ENCODE measurements at places on chromosomes 1 and 21.

- no peak for DNase-seq
Observed at GRCh38 chr1:17141441-17142197, 22.4 kb upstream of the PADI2 start.

GRCh38 chr1:180194048-180194425 lies 36.0 kb upstream of the LHX4 start:
- DNase-seq: no peak

DNA sequence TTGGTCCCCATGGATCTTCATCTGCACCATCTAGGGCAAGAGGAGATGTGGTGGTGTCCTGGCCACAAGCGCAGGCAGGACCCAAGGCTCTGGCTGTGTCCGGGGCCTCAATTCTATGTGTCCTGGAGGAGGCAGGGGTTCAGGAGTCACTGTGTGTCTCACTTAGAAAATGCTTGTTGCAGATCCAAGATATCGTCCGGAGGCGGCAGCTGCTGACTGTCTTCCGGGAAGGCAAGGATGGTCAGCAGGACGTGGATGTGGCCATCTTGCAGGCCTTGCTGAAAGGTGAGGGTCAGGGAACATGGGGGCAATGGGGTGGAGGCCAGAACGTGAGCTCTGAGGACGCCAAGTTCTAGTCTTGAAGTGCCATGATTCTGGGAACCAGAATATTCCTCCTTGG lies 29.1 kb downstream of the TRPM2 start:
- DNase-seq: no peak

DNA sequence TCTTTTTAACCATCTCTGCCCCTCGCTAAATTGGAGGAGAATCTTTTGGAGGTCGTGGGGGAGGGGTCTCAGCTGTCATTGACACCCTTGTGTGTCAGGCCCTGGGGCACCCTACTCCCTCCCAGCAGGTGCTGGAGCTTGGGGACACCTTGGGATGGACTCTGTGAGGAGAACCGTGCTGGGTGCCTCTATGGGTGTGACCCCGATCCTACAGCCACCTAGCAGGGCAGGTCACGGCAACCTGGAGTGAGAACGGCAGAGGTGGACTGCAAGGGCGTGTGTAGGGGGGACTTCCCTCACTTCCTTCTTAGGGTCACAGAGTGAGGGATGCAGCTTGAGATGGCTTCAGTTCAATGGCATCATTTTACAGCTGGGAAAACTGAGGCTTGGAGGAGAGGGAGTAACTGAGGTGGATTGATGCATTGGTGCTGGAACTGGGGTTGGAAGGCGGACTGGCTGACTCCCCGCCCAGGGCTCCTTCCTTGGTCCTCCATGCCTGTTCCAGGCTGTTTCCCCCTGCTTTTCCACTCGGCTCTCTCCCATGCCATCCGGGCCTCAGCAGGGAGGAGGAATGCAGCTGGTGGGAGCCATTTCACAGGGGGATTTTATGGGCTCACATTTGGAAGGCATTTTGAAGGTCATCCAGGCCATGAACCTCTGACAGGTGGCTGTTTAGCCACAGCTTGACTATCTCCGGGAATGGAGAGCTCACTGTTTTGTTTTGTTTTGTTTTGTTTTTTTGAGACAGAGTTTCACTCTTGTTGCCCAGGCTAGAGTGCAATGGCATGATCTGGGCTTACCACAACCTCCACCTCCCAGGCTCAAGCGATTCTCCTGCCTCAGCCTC lies 18.8 kb upstream of the ARHGEF10L start:
- no peak for DNase-seq

- DNase-seq: no peak
Observed at GRCh38 chr1:11693024-11693590, 1.6 kb downstream of the DRAXIN start.

- no peak for DNase-seq
Observed at GRCh38 chr1:18912550-18912949, 10.2 kb upstream of the ALDH4A1 start.

- DNase-seq: no peak
Observed at GRCh38 chr1:212594640-212595039, 13.9 kb upstream of the ATF3 start.

DNA sequence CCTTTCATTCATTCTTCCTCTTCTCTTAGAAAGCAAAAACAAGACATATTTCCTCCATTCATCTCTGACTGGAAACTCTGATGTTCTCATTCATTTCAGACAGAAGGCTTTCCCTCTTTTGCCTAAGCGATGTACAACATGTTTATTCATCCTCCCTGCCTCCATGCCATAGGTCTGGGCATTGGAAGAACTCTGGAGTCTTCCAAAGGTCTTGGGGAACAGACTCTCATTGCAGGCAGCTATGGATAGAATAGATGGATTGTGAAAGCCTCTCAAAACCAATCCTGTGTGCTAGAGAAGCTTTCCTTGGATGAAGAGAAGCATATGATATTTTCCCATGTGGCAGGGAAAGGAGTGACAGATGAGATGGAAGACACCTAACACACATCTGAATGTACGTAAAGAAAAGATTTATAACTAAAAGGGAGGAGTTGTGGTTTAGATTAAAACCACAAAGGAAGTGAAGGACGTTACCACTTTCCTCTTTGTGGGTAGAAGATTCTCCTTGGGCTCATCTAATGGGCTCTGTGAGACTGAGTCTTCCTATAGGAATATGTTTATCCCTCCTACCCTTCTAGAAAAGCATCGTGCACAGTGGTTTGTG lies 38.7 kb downstream of the BCL9 start:
- DNase-seq: no peak

DNA sequence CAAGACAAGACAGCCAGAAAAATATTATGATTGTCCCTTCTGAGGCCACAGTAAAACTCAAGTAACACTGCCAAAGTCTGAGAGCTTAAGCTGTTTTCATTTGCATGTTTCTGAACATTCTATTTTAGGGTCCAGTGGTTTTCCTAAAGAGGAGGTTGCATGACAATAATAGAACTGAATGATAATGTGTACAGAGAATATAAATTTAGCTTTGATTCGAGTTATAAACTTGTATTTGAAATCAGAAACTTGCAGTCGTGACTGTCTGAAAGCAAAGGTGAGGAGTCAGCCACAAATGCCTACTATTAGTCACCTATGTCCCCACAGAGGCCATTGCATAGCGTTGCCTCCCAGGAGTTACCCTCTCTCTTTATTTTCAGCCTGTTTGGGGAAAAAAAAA lies 363.1 kb upstream of the ADGRL2 start:
- no peak for DNase-seq

- no peak for DNase-seq
Observed at GRCh38 chr1:169885207-169885606, 8.5 kb downstream of the SCYL3 start.

DNA sequence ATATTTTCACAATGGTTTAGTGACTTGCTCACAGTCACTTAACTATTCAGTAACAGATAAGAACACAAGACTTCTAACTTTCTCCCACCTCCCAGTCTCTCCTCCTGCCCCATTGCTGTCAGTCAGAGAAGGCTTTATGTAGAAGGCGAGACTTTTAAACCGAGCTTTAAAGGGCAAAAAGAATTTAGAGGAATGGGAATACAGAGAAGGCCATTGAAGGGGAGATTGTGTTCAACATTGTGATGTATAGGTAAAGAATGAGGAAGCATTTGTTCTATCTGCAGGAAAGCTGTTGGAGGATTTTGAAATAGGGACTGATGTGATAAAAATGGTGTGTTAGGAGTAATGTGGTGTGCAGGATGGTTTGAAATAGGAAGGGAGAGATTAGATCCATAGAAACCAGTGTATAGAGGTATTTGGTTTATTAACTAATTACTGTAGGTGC lies 7.3 kb downstream of the POU2F1 start:
- DNase-seq: no peak

DNA sequence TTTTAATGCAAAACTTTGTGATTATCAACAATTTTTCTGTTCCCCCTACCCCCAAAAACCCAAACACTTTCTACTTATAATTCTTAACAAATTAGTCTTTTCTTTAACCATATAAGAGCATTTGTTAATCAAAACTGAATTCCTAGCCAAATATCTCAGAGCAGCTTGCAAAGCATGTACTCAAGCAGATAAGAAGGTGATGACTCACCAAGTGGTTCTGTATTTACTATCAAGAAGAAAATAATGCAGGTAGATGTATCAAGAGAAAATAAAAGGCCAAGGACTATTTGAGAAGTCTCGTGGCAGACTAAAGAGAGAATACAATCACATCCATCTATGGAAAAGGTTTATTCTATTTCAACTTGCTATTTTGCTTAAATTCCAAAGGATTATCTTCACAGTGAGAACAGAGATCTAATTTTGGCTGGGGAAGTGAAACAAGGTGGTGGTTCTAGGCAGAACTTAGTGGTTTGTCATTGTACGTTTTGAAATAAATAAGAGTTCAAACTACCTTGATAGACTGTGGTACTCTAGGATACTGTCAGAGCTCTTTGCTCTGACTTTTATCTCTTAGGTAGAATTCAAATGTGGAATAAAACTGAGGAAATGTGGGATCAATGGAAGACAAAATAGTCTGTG lies 94.7 kb upstream of the NRIP1 start:
- DNase-seq: no peak

GRCh38 chr1:181386951-181387350 lies 96.4 kb upstream of the CACNA1E start:
- no peak for DNase-seq

GRCh38 chr1:207495801-207496792 lies at the start of gene CR1:
Gene CR1 (plus strand): TSS chr1:207496157. CDS start chr1:207496268, 111 bp downstream.
- DNase-seq: peak; percentile 20

DNA sequence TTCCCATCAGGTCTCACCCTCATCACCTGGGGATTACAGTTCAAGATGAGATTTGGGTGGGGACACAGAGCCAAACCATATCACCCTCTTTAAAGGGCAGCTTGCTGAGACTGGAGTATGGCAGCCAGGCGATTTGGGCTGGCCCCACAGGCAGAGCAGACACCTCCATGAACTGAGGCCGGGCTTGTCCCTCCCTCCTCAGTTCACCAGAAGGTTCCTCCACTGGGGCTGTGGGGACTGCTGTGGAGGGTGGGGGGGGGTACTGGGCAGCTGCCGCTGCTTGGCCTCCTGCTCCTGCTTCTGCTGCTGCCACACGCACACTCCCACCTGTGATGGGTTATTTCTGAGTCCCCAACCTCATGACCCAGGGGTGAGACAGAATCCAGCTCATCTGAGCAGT lies 53.9 kb upstream of the PDE9A start:
- DNase-seq: no peak

- no peak for DNase-seq
Observed at GRCh38 chr1:181669246-181669645, 185.9 kb downstream of the CACNA1E start.

GRCh38 chr21:43688906-43689305 lies 29.5 kb downstream of the RRP1B start:
- DNase-seq: no peak

GRCh38 chr21:42027822-42028765 lies 17.9 kb upstream of the ZBTB21 start:
- DNase-seq: no peak

DNA sequence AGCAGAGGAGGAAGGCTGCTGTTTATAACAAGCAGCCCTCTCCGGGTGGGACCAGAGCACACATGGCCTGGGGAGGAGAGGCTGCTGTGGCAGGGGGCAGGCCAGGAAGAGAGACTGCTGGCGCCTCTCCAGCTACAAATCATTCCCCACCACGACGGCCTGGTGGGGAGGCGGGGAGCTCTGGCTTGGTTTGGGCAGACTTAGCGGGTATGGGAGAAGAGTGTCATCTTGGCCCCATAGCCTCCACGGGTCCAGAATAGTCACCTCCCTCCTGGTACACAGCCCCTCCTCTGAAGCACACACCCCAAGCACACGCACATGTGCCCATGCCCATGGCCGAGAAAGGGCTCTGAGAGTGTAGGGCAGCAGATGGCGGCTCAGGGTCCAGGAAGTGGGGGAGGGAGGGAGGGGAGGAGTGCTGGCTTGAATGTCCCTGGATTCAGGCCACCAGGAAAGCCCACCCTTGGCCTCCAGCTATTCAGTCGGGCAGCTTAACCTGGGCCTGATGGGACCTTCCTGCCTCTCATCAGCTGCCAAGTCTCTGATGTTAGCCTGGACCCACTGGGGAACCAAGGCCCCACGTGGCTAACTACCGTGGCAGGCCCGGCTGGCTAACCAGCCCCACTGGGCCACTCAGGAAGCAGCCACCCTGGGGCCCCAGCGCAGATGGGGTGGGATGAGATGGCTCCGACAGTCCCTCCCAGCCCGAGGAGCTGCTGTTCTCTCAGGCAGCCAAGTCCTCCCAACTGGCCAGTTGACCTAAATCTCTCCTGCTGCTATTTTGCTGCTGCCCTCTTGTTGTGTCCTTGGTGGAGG lies 10.9 kb downstream of the LRP8 start:
- DNase-seq: no peak

GRCh38 chr1:41866285-41866684 lies 52.4 kb downstream of the HIVEP3 start:
- no peak for DNase-seq

DNA sequence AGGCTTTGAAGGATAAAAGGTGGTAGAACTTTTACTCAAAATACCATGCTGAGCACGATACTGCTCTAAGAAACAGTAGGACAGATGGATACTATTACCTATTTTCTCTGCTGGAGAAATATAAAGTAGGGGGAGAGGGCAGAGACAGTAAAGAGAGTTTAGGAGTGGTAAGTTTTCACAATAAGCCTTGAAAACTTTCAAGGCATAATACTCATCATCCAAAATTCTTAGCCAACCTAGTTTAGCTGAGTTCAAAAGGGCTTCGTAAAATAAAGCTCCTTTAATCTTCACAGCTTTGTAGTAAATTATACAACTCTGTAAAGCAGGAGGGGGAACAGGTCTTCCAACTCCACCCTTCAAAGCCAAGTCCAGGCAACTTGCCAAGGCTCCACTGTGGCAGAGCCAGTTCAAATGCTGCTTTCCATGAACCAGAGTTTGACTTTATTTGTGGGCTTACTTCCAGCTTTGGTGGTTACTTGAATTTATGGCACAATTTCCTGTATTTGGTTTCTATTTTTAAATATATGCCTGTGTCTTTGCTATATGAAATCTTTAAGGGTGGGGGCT lies 15.5 kb downstream of the TEX38 start:
- no peak for DNase-seq

GRCh38 chr1:6944434-6944833 lies 159.2 kb downstream of the CAMTA1 start:
- DNase-seq: no peak

GRCh38 chr1:26530895-26531598 lies 1.5 kb downstream of the RPS6KA1 start:
- no peak for DNase-seq

Measured in T-helper 9 cell (primary cell).